Uterus (tissue), 4 donors: ENCODE measurements at places on chromosomes 5 and 9. TPM values are rescaled to one million over a fixed set of nuclear protein-coding genes. Genes with fewer than 3 reads are reported as not detected.

The FGF1 gene
- 5.7 TPM for total RNA-seq

The TMC1 gene
- total RNA-seq: not detected

The CNTNAP3B gene
- total RNA-seq: 15.9 TPM

- no peak for DNase-seq
Measured at GRCh38 chr5:80206282-80206681, 49.6 kb downstream of the SERINC5 start.

GRCh38 chr5:6768590-6769230 is 55.5 kb downstream of the TENT4A start:
- DNase-seq: no peak
